Stimulated activated CD4-positive, alpha-beta T cell treated with anti-CD3 and anti-CD28 coated beads, Interleukin-12 subunit alpha, Interleukin-12 subunit beta, amount 100 ng/mL, for 24 hours (primary cell): ENCODE measurements at places on chromosomes 4 and X.

- no peak for DNase-seq
Measured at GRCh38 chrX:19096586-19096985, 25.7 kb downstream of the ADGRG2 start.

DNA sequence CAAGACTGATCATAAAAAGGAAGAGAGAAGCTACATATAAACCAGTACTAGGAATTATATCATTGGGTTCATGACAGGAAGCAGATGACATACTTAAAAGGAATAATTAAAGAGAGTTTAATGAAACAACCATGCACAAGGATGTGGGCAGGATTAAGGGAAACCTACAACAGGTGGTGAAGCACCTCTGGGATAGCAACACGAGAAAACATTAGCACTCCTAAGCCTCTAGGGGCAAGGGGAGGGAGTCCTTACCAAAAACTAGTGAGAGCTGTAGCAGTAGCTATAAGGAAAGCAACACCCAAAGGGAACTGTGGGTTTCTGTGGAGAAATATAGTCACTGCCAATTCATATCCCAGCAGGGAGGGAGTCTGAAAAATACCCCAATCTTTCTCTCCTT is 7.2 kb upstream of the THOC2 start:
- DNase-seq: no peak

GRCh38 chr4:119977076-119977940 is 89.3 kb downstream of the MAD2L1 start:
- DNase-seq: no peak

GRCh38 chr4:16124232-16124631 is 40.4 kb upstream of the PROM1 start:
- no peak for DNase-seq

DNA sequence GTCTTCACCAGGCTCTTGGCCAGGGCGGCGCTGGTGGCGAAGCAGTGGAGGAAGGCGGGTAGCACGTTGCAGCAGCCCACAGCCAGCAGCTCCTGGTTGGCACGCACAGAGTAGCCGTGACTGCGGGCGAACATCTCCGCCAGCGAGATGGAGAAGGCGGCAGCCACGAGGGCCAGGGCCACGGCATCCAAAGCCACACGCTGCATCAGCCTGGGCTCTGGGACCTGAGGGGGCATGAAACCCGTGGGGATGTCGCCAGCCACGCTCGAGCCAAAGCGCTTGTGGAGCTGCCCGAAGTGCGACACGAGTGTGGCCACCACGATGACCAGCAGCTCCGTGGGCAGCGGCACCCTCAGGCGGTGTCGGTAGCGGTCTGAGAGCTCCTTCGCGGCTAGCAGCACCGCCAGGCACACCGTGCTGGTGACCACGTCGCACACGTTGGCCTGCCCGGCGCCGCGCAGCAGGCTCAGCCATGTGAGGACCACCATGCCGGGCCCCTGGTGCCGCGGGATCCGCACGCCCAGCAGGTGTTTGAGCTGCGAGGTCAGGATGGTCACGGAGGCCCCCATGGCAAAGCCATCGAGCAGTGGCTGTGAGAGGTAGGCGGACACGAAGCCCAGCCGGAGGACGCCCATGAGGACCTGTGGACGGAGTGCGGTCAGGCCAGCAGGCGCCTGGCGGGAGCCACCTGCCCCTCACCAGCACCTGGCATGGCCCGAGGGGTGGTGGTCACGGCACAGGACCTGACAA is 3.1 kb downstream of the IDUA start:
- no peak for DNase-seq

DNA sequence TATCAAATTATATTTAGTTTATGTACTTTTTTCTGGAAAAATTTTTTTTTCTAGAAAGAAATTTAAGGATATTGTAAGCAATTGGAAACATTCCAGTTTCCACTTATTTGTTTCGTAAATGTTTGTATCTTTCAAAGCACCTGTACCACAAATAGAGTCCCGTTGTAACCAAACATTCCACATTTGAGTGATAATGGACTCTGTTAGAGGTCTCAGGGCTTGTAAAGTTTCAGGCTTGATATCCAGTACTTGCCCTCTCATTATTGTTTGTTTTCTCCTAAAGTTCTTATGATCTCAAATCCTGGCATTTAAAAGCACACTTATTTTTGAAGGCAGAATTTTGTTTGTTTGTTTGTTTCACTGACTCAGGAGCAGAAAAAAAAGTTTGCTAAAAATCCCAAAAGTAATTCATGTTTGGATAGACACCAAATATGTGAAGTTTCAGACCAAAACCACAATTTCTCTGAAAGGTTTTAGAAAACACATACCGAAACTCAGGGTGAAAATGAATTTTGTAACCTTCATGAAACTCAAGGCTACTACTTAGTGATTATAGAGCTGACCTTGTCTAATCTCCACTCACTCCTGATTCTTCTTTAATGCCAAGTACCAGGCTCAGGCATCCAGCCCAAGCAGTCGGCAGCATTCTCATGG is 5.7 kb upstream of the TMEM192 start:
- DNase-seq: no peak

- DNase-seq: no peak
Measured at GRCh38 chr4:72112514-72113156, 80.8 kb downstream of the NPFFR2 start.

DNA sequence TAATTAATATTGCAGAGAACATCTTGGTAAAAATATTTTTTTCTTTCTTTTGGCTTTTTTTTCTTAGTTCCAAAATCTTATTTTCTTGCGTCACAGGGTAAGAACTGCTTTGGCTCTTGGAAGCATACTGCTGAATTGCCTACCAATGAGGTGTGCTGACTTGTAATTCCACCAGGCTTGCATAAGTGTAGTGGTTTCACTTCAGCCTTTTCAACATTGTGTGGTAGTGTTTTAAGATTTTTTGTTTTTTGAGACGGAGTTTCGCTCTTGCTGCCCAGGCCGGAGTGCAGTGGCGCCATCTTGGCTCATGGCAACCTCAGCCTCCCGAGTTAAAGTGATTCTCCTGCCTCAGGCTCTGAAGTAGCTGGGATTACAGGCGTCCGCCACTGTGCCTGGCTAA is 42.4 kb downstream of the N4BP2 start:
- DNase-seq: no peak

DNA sequence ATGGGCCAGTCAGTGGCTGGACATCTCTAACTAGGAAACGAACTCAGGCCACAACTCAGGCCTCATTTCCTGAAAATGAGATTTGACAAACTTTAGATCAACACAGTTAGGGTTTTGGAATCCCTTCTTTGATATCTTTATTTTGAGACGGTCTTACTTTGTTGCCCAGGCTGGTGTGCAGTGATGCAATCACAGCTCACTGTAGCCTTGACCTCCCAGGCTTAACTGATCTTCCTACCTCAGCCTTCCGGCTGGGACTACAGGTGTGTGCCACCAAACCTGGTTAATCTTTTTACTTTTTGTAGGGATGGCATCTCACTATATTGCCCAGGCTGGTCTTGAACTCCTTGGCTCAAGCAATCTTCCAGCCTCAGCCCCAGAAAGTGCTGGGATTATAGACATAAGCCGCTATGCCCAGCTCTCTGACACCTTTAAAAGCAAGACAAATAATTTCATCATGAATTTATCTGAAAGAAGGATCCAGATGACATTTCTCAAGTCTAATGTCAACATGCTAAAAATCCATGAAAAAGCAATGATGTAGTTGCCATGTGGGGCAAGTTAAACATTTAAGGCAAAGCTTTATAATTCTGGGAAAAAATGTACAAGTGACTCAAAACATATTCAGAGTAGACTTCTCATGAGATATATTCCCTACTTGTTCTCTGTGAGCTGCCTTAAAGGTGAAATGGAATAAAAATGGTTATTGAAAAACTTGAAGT is 89.1 kb upstream of the CBR4 start:
- DNase-seq: no peak

GRCh38 chrX:39648548-39649254 is 449.1 kb downstream of the BCOR start:
- DNase-seq: no peak

DNA sequence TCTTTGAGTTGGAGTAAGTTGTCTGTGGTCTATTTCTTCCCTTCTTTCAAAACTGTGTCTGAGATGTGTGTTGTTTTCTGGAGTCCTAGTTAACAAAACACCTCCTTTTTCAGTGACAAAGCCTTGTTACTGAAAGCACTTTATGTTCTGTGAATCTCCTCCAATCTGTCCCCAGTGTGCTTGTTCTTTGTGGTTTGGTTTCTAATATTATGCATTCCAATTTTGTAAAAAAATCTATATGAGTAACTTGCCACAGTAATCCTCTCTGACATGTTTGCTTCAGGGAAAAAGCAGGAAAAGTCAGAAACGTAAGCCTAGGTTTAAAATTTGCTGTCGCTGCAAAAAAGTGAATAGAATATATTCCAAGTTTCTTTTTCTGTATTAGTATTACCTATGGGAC is 12.4 kb downstream of the PRRG1 start:
- no peak for DNase-seq

DNA sequence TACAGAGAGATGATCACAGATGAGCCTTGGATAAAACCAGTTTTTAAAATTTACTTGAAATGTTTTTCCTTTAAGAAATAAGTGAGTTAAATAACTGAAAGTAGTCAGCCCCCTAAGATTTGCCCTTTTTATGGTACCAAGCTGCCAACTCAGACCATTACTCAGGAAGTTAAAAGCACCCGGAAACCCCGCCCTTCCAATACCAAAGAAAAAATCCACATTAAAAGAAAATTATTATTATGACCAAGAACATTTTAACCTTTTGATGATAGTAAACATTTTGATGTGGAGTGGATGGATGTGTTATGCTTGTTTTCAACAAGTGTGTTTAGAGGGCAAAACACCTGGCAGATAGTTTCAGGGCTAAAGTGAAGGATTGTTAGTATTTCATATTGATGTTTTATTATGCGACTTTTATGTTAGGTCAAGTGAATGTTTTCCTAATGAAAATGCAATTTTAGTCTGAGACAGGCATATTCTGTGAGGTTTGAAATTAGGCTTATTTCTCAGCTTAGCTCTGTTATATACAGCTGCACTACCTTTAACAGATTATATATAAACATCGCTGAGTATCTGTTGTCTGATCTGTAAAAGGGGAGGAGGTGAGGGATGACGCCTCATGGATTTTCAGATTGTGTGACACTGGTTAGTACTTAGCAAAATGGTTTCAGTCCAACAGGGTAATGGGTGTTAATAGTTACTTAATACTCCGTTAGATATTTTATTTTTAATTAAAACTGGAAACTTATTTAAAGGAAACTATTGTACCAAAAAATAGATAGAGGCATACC is 89.0 kb downstream of the KDM6A start:
- DNase-seq: no peak

GRCh38 chr4:15145709-15146108 is 143.4 kb downstream of the CPEB2 start:
- DNase-seq: no peak

DNA sequence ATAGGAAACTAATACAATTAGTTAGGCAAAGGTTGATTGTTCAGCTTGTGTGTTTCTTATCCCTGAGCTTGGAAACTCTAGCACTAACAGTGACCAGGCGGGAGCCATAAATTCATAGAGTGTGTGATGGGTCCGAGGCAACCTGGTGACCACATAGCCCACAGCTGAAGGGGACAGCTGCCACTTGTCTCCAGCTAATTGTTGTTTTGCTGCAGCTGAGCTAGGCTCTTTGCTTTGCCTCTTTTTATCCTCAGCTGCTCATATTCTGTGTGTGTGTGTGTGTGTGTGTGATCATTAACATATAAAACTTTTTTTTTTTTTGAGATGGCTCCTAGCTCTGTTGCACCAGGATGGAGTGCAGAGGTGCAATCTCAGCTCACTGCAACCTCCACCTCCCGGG is 53.2 kb downstream of the DOCK11 start:
- DNase-seq: no peak

DNA sequence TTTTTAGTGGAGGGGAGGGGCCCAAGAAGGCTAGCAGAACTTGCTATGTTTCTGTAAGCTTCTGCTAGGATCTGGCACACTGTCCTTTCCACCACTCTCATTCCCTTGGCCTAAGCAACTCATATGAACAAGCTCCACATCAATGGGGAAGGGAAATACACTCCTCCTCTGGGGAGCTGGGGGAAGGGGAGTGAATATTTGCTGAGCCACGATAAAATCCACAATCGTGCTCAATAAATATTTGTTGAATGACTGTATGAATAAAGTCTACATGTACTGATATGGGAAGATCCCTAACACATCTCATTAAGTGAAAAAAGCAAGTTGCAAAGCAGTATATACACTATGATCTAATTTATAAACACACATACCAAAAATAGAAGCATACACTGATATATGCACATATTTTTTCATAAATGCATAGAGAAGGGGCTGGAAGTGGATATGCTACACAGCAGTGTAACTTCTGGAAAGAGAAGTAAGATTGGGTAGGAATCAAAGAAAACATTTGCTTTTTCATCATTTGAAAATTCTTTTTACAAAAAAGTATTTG is 95.8 kb upstream of the EFHC2 start:
- no peak for DNase-seq

- no peak for DNase-seq
Measured at GRCh38 chr4:74630551-74630950, 163.8 kb downstream of the BTC start.

DNA sequence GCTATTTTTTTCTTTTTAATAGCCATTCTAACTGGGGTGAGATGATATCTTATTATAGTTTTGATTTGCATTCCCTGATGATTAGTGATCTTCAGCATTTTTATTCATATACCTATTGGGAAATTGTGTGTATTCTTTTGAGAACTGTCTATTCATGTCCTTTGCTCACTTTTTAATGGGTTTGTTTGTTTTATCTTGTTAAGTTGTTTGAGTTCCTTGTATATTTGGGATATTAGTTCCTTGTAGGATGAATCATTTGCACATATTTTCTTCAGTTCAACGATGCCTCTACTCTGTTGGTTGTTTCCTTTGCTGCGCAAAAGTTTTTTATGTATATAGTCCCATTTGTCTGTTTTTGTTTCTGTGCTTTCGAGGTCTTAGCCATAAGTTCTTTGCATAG is 43.1 kb upstream of the DRP2 start:
- DNase-seq: no peak

GRCh38 chr4:92253986-92254671 is 49.6 kb upstream of the GRID2 start:
- no peak for DNase-seq
